Erythroblast (primary cell): ENCODE measurements at places on chromosomes 2 and 18.

- DNase-seq, result no peak
These were observed 448 bp downstream of the YPEL5 start for GRCh38 chr2:30147196-30147714.

DNA sequence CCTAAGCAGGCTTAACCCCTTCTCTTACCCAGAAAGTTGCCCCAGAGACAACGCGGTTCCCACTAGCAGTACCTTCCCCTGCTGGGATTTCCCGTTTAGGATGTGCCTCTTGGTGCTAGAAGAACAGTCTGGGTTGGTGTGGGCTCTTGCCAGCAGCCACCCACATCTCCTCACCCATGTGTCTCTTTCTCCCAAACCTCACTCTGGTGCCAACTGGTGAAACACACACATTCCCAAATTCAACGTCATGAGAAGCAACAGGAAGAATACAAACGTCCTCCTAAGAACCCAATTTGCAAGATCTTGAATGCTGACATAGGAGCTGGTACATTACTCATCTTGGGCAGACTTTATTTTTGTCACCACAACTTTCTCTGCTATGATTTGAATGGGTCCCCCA is 36.2 kb downstream of the DIPK1C start:
- no peak for DNase-seq

GRCh38 chr2:23685181-23685580 is 241.7 kb downstream of the ATAD2B start:
- no peak for DNase-seq

DNA sequence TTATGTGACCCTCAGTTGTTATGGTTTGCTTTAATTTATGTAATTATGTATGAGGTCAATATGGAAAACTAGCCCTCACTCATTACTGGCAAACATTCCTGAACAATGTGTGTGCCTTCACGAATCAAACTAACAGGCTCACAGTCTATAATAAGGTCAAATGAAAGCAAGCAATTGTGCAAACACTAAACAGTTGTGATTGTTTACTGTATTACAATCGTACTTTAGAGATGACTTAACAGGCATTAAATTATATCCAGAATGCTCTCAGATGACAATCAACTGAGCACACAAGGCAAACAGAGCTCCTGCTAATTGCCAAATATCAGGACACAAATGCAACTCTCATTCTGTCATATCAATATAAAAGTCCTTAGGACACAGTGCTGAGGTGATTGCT is 29.5 kb downstream of the COL5A2 start:
- DNase-seq, result no peak
